ENCODE measurements at places on chromosomes 7 and 10.

DNA sequence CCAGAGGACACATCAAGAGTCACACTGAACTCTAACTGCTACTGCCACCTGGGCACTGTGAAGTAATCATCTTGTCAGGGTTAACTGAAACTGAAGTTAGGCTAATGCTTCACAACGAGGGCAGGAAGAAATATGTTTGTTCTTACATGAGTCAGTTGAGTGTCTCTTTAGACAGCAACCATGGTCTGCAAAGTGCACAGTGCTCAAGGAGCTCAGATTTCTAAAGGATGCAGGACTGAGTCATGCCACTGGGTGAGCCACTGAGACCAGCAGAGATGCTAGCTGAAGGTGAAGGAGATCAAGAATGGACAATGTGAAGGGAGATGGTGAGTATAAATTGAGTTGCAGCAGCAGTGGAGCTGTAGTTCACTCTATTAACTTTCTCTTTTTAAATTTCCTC, 76.0 kb upstream of the CTTNBP2 start:
- DNase-seq: no peak

DNA sequence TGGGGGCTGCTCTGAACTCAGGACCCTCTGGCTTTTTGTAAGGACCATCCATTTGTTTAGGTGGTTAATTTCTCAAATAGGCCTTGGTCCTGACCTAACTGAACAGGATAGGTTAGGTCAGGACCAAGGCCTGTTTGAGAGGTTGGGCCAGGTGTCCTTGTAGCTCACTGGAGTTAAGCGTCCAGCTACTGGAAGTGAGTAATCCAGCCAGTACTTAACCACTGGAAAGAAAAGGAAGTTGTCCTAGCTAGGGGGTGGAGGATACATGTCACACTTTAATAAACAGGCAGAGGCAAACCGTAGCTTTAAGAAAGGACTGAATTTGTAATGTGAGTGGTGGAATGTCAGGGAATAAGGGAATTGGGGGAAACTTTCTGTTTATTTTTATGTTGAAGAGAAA, 96.0 kb downstream of the GPR85 start:
- DNase-seq: no peak

- no peak for DNase-seq
Measured at GRCh38 chr7:92020636-92021035, 80.0 kb downstream of the AKAP9 start.

- DNase-seq: no peak
Measured at GRCh38 chr7:155395176-155395797, 62.6 kb upstream of the EN2 start.

DNA sequence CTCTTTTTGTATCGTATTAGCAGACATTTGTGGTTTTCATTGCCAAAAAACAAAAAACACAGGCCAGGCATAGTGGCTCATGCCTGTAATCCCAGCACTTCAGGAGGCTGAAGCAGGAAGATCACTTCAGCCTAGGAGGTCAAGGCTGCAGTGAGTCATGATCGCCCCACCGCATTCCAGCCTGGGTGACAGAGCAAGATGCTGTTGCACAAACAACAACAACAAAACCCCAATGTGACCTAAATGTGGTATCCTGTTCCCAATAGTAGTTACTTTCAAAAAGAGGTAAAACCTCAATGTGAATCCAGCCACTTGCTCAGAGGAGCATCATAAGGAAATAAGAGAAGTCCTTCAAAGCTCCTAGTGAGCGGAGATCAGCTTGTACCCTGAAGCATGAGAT, 45.8 kb upstream of the SKAP2 start:
- no peak for DNase-seq

- no peak for DNase-seq
Measured at GRCh38 chr10:52818019-52818418, 45.4 kb upstream of the MBL2 start.

DNA sequence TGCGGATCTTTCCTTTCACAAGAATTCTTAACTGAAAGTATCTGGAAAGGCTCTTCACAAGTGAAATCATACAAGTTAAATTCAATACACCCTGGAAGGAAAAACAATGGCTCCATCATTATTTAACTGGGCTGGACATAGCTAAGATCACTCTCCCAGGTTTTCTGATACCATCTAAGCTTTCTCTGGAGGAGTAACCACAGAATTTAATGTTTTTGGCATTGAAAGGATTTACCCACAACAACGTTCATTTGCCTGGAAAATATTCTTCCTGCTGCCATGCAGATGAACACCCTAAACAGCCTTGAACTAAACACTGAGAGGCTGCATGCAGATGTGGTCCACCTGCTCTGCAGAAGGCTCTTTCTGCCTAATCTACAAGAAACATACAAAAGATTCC, 4.3 kb downstream of the NEBL start:
- no peak for DNase-seq

DNA sequence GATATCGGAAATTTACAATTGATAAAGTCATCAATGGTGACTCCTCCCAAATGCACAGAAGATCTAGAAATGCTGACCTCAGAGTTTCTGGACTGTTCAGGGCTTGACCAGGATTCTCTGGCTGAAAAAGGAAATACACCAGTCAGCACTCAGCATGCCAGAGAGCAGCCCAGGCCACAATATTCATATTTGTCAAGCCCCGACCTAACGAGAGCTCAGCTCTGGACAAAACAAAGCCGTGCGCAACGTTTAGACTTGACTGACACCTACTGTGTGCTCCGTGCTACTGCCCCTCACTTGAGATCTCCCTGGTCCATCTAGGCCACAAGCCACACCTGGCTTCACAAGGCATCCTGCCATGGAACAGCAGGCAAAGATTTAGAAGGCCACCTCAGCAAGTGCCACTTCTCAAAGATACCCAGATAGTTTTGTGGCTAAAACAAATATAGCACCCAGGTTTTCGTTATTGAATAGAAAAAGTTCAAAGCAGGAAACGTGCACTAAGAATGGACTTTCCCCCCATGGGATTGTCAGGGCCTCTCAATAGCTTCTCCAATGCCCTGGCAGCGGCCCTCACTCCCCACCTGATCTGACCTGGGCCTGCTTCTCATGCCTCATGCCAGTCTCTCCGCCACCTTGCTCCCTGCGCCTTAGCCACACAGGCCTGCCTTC, 218.3 kb downstream of the FAM107B start:
- peak; percentile 48 for DNase-seq

- DNase-seq: no peak
Measured at GRCh38 chr7:87316846-87317552, 28.5 kb upstream of the CROT start.

GRCh38 chr7:154296443-154296842, 244.2 kb downstream of the DPP6 start:
- DNase-seq: no peak

- DNase-seq: no peak
Measured at GRCh38 chr10:89392974-89393373, 551 bp downstream of the IFIT1 start.

DNA sequence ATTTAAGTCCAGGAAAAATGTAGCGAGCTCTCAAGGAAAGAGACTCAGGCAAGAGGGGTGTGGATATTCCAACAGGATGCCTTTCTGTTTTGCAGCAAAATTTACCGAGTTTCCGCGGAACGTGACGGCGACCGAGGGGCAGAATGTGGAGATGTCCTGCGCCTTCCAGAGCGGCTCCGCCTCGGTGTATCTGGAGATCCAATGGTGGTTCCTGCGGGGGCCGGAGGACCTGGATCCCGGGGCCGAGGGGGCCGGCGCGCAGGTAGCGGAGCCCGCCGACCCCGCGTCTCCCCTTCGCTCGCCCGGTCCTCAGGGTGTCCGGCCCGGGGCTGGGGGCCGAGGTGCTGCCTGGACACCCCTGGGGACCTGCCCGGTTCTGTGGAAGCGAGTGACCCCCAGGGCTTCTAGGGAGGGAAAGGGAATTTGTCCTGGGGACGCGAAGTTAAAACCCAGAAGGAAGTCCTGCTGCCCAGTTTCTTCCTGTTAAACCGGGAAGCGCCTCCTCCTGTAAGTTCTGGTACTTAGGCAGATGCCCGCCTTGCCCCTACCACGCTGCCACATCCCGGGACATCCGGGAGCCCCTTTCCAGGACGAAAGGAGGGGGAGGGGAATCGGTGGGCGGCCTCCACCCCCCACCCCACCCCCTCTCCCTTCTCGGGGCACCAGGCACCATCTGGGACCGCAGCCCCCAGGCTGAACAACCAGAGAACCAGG, 2.5 kb downstream of the VSTM2A start:
- DNase-seq: no peak

DNA sequence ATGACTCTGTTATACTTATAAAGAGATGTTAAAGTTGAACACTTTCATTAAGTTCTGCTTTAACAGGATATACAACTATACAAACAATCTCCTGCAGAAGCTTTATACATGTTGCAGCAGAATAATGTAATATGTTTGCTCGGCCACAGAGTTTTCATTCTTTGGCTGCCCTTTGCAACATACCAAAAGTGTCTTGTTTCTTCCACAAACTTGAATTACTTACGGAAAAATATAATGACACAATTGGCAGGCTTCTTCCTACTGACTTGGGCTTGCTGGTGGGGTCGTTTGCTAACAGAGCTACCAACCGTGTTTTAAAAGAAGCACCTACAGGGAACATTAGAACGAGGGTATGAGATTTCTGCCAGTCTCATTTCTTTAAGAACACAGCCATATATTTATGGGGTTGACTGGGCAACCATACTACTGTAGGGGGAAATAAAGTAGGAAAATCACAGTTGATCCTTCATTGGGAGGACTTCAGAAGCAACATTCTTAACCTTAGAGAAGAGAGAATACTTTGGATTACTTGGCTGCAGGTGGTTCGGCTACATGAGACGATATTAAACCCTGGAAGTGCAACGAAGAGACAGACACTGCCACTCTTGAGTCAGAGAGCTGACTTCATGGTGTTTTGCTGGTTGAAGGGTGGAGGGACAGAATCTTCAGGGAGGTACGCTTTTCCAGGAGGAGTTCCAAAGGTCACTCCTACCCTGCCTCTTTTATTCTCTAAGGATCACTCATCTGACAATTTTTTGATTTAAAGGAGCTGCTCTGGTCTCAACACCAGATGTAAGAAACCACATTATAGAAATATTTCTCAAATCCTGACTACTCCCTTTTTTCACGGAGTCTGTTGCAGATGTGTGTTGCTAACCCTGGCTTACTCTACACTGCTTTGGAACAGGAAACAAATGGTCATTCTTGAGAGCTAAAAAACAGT, 123.9 kb downstream of the SEMA3C start:
- no peak for DNase-seq

- DNase-seq: no peak
Measured at GRCh38 chr7:38825721-38826440, 83.1 kb downstream of the VPS41 start.

GRCh38 chr7:46810986-46811385, 770.9 kb downstream of the TNS3 start:
- DNase-seq: no peak

DNA sequence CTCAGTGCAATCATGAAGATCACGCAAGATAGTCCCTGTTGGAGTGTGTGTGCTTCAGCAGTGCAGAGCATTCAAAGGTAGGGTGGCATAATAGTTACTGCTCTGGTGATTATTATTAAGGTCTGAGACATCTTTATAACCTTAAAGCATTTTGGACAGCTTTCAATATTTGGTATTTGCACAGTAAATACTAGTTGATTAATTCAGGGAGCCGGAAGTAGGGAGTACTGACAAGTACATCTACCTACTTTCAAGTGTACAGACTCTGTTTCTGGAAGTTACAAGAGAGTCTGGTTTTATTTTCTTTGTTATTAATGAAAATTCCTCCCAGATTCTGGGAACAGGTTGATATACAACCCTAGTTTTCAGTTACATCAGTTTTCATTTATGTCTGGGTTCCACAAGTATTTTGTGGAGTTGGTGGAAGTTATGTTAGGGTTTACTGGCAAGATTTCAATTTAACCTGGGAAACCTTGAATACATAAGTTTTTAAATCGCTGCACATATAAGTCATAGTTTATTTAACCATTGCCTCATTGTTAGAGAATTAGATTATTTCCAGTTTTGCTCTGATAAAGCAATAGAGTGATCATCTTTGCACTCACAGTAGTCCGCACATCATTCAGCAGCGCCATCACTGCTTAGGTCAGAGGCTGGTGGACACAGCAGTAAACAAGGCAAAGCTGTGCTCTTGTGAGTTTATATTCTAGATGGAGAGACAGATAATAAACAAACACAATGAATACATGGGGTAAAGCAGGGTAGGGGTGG, 366.6 kb downstream of the REEP3 start:
- no peak for DNase-seq

GRCh38 chr10:1048349-1048731, 579 bp downstream of the IDI1 start:
- no peak for DNase-seq

DNA sequence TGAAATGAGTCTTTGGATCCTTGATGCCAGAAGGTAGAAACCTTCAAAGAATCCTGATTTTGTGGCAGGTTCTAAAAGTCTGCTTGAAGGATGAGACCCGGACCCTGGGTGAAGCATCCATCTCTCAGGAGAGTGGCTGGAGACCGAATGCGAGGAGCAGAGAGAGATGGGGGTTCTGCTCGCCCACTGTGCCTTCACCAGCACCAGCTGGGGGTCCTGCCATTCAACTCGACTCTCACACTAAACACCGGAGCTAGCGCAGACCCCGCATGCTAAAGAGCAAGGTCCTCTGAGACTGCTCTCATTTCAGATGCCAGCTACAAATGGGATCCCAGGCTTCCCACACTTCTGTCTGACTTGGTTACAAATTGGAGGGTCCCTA, 218.4 kb downstream of the GLRX3 start:
- no peak for DNase-seq

DNA sequence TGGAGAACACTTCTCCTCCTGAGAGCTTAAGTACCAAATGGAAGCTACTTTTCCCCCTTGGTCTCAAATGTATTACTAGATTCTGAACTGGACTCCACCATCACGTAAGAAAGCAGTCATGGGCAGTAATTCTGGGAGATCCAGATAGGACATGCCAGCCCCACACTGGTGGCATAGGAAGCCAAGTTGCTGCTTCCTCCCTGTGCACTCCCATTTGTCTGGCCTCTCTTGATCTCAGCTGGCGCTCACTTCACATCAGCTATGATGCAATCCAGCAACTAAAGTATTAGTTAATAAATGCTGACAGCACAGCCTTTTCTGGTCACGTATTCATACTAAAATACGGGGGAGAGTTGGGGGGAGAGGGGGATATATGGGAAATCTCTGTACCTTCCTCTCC, 3.4 kb upstream of the IL6 start:
- no peak for DNase-seq

GRCh38 chr7:76191783-76192240, 9.9 kb upstream of the SRRM3 start:
- DNase-seq: no peak

Measured in activated T-cell treated with anti-CD3 and anti-CD28 coated beads, Interleukin-2, amount 50 U/mL, for 48 hours (primary cell).